ENCODE measurements at places on chromosomes 12 and 14.

- no peak for DNase-seq
Measured at GRCh38 chr14:47585447-47585846, 90.0 kb downstream of the MDGA2 start.

DNA sequence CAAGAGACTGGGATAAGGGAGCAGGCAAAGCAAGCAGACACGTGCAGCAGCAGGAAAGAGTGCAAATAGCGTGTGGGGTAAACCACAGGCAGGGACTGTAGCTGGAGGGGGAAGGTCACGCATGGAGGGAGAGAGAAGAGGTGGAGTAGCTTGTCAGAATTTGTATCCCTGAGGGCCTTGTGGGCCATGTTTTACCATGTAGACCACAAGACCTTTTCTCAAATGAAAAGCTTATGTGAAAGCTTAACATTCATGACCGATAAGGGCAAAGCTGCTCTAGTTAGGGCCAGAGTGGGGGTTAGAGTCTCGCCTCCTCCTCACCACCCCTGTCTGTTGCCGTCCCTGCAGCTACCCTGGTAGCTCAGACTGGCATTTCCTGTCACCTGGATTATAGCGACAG, 152.9 kb upstream of the E2F7 start:
- no peak for DNase-seq

- no peak for DNase-seq
Measured at GRCh38 chr14:103206836-103207387, 83.7 kb downstream of the TNFAIP2 start.

DNA sequence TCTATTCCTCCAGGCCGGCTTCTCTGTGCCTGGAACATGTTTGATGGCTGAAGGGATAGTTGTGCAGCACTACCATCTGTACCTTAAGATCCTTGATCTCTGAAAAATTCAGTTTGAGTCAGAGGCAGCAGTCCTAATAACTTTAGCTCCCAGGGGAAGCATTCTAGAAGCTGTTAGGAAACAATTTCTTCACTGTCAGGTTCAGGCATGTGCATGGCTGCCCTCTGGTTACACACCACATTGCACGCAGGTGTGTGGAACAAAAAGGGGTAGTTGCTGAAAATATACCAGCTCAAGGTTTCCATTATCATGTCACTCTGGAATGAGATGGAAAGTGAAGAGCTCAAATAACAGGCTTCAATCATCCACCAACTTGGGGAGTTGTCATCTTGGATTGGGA, 80.1 kb downstream of the CHST11 start:
- no peak for DNase-seq

- no peak for DNase-seq
Measured at GRCh38 chr14:34538871-34539406, 562 bp downstream of the EAPP start.

Data from stimulated activated CD4-positive, alpha-beta T cell treated with anti-CD3 and anti-CD28 coated beads, Interleukin-1b, Interleukin-23, amount 100 ng/mL, for 24 hours (primary cell).